ENCODE measurements at places on chromosomes 12 and 14. TPM values are rescaled to one million over a fixed set of nuclear protein-coding genes. Genes with fewer than 3 reads are reported as not detected.

- no peaks in the 10 kb centered on the region for H3K27me3 ChIP-seq
- no peak for DNase-seq
- no peaks in the 10 kb centered on the region for H3K36me3 ChIP-seq
- H3K4me1 ChIP-seq: peaks cover 6% of the 10 kb centered on the region
Observed at GRCh38 chr14:58077621-58078020, 74.4 kb downstream of the ARMH4 start.

GRCh38 chr12:47940773-47941474 is 22.5 kb upstream of the TMEM106C start:
- no peaks in the 10 kb centered on the region for H3K4me1 ChIP-seq
- DNase-seq: no peak
- no peaks in the 10 kb centered on the region for H3K27me3 ChIP-seq
- no peaks in the 10 kb centered on the region for H3K36me3 ChIP-seq
- H3K4me3 ChIP-seq: no peak overlapping the region

DNA sequence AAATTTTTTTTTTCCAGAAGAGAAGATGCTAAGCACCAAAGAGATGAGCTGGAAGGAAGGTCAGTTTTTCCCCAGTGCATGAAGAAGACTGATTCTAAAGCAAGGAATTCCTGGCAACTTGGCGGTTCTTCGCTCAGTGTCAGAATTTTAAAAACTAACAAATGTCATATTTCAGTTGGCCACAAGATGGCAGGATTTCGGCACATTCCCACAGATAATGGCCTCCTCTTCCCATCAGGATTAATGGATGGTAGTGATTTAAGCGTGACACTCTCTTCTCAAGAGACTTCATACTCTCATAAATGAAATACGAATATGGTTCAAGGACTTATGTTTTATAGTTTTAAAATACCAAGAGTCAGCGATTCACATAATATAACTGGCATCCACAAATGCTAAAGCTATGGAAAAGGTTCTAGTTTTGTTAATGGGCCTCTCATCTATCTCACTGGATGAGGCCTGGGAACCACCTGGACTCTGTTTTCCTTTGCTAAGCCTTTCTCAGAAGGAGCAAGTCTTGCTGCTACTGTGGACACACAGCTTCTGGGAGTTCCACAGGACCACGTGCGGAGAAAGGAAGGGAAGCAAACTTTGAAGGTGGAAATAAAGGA is 46.1 kb upstream of the PTPRO start:
- no peaks in the 10 kb centered on the region for H3K36me3 ChIP-seq
- peaks cover 3% of the 10 kb centered on the region for H3K4me1 ChIP-seq
- peak overlapping the region; percentile 33 for H3K27ac ChIP-seq
- H3K4me3 ChIP-seq: no peak overlapping the region
- DNase-seq: no peak

DNA sequence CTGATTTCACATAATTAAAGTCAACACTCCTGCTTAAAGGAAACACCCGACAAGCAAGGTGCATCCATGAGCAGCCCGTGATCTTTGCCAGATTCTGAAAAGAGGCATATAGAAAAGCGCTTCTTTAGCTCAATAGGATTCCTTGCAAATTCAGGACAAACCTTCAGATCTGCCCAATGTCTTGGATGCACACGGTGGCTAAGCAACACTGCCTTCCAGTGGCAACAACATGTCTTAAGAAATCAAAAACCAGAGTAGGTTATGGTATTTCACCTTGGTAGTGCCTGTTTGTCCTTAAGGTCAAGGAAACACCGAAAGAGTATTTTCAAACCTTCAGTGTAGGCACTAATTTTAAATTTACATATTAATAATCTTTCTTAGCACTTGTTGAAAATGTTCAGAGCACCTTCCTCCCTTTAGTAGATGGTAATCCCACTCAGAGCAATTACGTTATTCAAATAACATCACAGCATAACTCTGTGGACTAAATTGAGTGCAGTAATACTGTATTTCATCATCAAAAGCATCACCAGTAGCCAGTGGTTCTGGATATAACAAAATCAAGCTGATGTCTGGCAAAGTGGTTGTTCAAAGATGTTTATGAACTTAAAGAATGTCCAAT is 58.0 kb upstream of the CDKN3 start:
- no peaks in the 10 kb centered on the region for H3K4me1 ChIP-seq
- no peaks in the 10 kb centered on the region for H3K27me3 ChIP-seq
- no peaks in the 10 kb centered on the region for H3K36me3 ChIP-seq
- no peak for DNase-seq
- H3K4me3 ChIP-seq: no peak overlapping the region

- H3K4me3 ChIP-seq: no peak overlapping the region
- no peak for DNase-seq
- no peaks in the 10 kb centered on the region for H3K27me3 ChIP-seq
- no peak overlapping the region for H3K27ac ChIP-seq
Observed at GRCh38 chr14:74525361-74525851, 31.8 kb downstream of the ISCA2 start.

GRCh38 chr14:68658943-68659931 is 133.6 kb downstream of the ZFP36L1 start:
- no peak overlapping the region for H3K4me3 ChIP-seq
- no peaks in the 10 kb centered on the region for H3K4me1 ChIP-seq
- no peaks in the 10 kb centered on the region for H3K27me3 ChIP-seq
- no peak overlapping the region for H3K27ac ChIP-seq

GRCh38 chr14:34241185-34241711 is 220.8 kb downstream of the SPTSSA start:
- no peak overlapping the region for H3K4me3 ChIP-seq
- no peak for DNase-seq
- no peak overlapping the region for H3K27ac ChIP-seq
- no peaks in the 10 kb centered on the region for H3K4me1 ChIP-seq
- H3K36me3 ChIP-seq: no peaks in the 10 kb centered on the region

DNA sequence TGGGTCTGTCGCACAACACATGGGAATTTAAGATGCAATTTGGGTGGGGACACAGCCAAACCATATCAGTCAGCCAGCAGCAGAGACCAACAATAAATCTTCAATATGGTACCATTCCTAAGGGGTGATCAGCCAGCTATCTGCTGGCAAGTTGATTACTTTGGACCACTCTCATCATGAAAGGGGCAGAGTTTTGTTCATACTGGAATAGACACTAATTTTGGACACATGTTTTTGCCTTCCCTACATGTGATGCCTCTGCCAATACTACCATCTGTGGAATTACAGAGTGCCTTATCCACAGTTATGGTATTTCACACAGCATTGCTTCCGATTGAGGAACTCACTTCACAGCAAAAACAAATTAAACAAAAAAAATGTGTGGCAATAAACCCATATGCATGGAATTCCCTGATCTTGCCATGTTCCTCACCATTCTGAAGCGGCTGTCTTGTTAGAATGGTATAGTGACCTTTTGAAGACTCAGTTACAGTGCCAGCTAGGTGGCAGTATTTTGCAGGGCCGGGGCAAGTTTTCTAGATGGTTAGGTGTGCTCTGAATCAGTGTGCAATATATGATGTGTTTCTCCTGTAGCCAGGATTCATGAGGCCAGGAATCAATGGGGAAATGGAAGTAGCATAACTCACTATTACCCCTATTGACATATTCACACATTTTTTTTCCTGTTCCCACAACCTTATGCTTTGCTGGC is 179.0 kb upstream of the IGF1 start:
- no peak for DNase-seq
- no peaks in the 10 kb centered on the region for H3K36me3 ChIP-seq
- no peak overlapping the region for H3K4me3 ChIP-seq
- no peaks in the 10 kb centered on the region for H3K27me3 ChIP-seq
- H3K27ac ChIP-seq: no peak overlapping the region
- no peaks in the 10 kb centered on the region for H3K4me1 ChIP-seq

GRCh38 chr12:89354612-89355067 is 2.3 kb upstream of the DUSP6 start:
- H3K27me3 ChIP-seq: no peaks in the 10 kb centered on the region
- peak overlapping the region; percentile 36 for H3K4me3 ChIP-seq
- peaks cover 6% of the 10 kb centered on the region for H3K4me1 ChIP-seq
- no peaks in the 10 kb centered on the region for H3K36me3 ChIP-seq
- no peak for DNase-seq

GRCh38 chr12:125351788-125352187 is 286.6 kb downstream of the AACS start:
- H3K4me3 ChIP-seq: no peak overlapping the region
- H3K27me3 ChIP-seq: no peaks in the 10 kb centered on the region
- no peak overlapping the region for H3K27ac ChIP-seq

GRCh38 chr14:100165831-100166440 is 6.5 kb upstream of the DEGS2 start:
- H3K4me3 ChIP-seq: no peak overlapping the region
- no peak for DNase-seq
- no peaks in the 10 kb centered on the region for H3K27me3 ChIP-seq

DNA sequence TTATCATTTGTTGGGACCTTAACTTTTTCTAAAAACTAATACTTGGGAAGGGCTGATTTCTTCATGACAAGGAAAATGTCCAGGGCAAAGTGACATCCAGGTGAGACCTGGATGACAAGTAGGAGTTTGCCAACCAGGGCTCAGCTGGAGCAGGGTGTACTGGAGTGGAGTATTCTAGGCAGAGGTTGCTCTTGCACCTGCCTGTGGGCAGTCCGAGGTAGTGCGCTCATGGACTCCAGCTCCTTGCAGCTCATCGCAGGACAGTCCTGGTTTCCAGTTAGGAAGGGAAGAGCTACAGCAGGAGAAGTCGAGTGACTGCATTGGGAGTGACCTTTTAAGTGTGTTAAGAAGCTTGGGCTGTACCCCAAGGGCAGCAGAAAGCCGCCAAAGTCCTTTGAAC is 175.9 kb downstream of the PELI2 start:
- no peaks in the 10 kb centered on the region for H3K4me1 ChIP-seq
- no peak for DNase-seq
- no peaks in the 10 kb centered on the region for H3K27me3 ChIP-seq
- no peak overlapping the region for H3K27ac ChIP-seq
- H3K36me3 ChIP-seq: peaks cover 3% of the 10 kb centered on the region

GRCh38 chr14:73752297-73752992 is 38.3 kb upstream of the PNMA1 start:
- peak overlapping the region; percentile 99 for H3K27ac ChIP-seq
- DNase-seq: peak; percentile 90
- H3K36me3 ChIP-seq: no peaks in the 10 kb centered on the region

DNA sequence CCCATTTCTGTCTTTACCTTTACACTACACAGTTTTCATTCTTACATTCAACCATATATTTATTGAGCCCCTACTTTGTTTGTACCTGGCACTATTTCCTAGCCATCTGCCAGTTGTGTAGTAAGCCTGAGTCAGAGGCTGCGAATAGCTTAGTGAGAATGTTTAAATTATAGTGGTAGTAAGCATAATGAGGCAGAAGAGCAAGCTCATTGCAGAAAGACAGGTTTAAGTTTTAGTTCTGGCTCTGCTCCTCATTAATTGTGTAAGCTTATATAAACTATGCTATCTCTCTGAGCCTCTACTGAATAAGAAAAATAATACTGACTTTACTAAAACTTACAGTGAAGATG is 123.5 kb downstream of the NAV3 start:
- H3K4me3 ChIP-seq: no peak overlapping the region
- H3K27ac ChIP-seq: no peak overlapping the region
- DNase-seq: no peak
- H3K36me3 ChIP-seq: no peaks in the 10 kb centered on the region

DNA sequence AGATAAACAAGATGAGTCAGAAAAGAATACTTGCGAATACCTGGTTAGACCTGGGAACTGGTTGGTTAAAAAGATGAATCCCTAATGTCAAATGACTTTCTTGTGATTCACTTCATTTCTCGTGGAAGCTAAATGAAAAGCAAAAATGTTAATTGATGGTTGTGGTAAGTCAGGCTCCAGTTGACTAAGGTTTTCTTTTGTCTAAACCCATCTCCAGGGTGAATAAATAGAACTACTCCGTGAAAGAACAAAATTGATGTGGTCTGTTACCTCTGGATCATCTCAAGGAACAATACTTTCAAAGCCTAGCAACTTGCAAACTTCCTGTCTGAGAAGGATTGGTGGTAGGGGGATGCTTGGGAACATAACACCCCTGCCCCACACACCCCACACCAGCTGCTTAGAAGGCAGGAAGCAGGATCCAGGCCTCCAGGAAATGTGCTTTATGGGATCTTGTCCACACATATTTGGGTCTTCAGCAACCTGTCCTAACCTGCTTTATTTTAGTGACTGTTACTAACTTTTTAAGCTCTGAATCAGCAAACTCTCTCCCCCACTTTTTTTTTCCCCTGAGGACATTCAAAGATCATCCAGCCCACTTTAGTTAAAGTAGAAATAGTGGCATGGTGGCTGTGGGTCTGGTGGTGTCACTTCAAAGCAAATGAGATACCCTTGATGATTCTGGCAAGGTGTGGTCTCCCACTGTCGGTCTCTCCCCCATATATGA is 60.4 kb upstream of the PTHLH start:
- no peak overlapping the region for H3K4me3 ChIP-seq
- DNase-seq: no peak
- no peaks in the 10 kb centered on the region for H3K4me1 ChIP-seq
- H3K27me3 ChIP-seq: no peaks in the 10 kb centered on the region
- no peak overlapping the region for H3K27ac ChIP-seq
- H3K36me3 ChIP-seq: no peaks in the 10 kb centered on the region

- H3K27me3 ChIP-seq: no peaks in the 10 kb centered on the region
- no peak for DNase-seq
- H3K36me3 ChIP-seq: no peaks in the 10 kb centered on the region
- H3K27ac ChIP-seq: no peak overlapping the region
- peaks cover 6% of the 10 kb centered on the region for H3K4me1 ChIP-seq
Observed at GRCh38 chr14:59772233-59772632, 98.3 kb downstream of the RTN1 start.

GRCh38 chr14:92731622-92732115 is 16.8 kb downstream of the LGMN start:
- H3K4me1 ChIP-seq: no peaks in the 10 kb centered on the region
- no peak overlapping the region for H3K4me3 ChIP-seq
- H3K36me3 ChIP-seq: no peaks in the 10 kb centered on the region
- no peaks in the 10 kb centered on the region for H3K27me3 ChIP-seq
- H3K27ac ChIP-seq: no peak overlapping the region
- DNase-seq: no peak

- H3K4me3 ChIP-seq: no peak overlapping the region
- no peaks in the 10 kb centered on the region for H3K27me3 ChIP-seq
- H3K4me1 ChIP-seq: no peaks in the 10 kb centered on the region
- H3K27ac ChIP-seq: no peak overlapping the region
- no peaks in the 10 kb centered on the region for H3K36me3 ChIP-seq
Observed at GRCh38 chr14:54329082-54329695, 67.6 kb upstream of the CDKN3 start.

Gene AKAP3
- total RNA-seq: 0.68 TPM

Gene MYF5
- total RNA-seq: not detected

Gene C14orf39
- total RNA-seq: 0.60 TPM

Gene TRHDE
- total RNA-seq: 1.8 TPM

Gene MARCHF9
- 17.1 TPM for total RNA-seq

Gene PRKD1
- total RNA-seq: 27.9 TPM
